ENCODE measurements at places on chromosomes 4 and X.

DNA sequence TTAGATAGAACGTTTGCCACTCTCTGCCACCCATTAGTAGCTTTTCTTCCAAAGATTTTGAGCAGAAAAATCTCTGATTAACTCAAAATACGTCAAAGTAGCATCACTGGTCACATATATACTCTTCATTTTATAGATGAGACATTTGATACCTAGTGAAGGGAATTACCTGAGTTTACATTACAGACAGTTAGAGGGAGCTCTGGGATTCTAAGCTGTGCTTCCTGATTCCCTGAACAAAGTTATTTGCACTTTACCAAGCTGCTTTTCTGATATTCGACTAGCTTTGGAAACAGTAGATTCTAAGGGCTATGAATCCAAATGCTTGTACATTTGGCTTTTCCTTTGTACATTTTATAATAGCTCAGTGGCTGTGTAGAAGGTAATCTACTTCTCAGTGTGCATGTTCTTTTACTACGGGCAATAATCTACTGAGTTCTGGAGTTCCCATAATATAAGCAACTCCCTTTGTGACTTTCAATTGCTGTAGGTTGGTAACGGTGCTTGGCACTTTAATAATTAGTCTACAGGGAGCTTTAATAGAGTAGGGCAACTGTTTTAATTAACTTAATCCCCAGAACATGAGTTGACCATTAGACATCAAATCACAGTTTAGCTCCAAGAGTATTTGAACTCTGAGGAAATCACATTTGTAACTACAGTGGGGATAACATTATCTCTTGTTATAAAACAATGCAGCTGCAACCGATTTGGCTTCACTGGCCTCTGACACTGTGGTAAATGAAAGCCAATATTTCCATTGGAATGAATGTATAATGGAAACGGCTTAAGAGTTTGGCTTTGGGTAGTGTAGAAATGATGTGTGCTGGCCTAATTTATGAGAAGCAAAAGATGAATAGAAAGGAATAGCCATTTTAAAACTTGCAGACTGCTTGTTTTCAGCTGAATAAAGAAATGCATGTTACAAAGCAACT, 1602.4 kb downstream of the STIM2 start:
- no peak for DNase-seq

DNA sequence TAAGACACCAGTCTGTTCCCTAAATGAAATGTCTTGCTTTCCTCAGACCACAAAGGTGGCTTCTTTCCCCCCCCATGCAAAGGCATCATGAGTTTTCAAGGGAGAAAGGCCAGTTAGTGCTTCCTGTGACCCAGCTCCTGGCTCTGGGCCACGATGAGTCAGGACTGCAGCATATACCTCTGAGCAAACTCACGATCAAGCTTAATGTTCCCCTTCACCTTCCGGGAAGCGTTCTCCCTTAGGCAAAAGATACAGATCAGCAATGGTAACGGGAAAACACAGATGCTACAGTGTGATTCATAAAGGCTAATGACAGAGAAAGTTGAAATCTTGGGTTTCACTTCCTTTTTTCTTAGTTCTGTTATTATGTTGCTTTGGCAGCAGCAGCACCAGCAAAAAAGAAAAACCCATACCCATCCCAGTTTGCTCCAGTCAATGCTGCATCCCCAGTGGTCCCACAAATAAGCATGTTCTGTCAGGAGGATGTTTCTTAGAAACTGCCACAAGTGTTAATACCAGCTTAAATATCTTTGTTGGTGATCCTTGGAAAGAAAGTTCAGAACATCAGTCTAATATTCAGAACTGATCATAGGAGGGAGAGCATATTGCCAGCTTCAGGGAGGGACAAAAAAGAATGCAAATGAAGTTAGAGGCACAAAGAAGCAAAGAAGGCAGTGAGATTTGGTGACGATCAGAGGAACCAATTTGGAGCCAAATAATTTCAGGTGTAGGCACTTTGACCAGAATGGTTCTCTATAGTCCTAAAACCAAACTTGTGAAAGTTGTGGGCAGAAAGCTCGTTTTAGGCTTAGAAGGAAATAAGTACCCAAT, 41.2 kb downstream of the LONRF3 start:
- no peak for DNase-seq

- DNase-seq = no peak
Observed at GRCh38 chr4:182916483-182917181, 554 bp downstream of the DCTD start.

DNA sequence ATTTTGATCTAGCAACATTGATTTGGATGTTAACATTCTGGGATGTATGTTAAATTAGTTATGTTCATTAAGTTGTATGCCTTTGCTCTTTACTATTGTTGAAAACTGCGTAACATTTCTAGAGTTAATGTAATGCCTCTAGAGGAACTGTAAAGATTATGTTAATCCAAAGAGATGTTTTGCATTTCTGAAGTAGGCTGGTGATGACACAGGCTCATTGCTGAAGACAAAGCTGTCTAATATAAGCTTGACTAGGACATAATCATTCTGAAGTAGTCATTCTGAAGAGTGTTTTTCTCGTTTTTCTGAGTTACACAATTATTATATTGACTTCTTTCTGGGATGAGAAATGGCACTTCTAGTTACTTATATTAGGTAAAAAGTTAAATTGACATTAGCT, 72.9 kb downstream of the LRP2BP start:
- DNase-seq = no peak

DNA sequence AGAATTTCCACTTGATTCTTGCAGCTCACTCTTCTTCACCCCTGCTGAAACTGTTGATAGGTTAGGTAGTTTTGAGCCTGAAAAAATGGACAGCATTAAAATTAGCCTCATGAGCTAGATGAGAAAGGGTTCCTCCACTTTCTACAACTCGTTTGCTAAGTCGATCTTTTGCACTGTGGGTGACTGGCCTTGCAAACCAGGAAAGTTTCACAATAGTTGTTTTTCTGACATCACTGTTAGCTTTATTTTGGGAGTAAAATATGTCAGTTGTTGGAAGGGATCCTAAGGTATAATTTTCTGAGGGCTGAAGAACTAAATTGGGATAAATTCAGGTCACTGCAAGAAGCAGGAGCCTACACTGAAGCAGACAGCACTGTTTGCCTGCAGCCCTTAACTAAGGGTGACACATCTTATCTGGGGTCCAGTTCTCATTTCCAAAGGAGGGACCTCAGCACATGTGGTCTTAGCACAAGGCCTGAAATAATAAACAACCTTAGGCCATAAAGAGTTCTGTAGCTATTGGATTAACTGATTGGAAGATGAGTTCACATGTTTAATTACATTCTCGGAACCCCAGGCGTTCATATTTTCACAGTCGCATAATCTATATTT, 29.1 kb downstream of the ANAPC4 start:
- no peak for DNase-seq

- no peak for DNase-seq
Observed at GRCh38 chrX:12962041-12962504, 12.8 kb upstream of the TMSB4X start.

GRCh38 chr4:125741825-125742452, 427.2 kb downstream of the FAT4 start:
- DNase-seq = no peak

DNA sequence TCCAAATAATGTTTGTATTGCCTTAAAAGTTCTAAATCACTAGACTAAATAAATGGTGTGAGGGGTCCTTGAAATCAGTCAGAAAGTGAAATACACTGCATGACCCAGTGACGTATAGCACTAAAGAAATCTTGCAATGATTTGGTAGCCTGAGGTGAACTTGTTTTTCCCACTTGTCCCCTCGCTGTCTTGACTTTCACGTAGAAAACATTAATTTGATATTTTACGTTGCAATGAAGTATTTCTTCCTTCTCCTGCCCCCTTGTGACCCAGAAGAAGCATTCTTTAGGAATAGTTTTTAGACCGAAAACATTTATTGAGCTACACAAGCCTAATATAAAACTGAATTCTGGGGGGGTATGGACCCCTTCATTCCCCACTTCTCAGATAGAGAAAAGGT, 3.7 kb downstream of the KLB start:
- no peak for DNase-seq

GRCh38 chrX:118066867-118067515, 49.6 kb downstream of the KLHL13 start:
- no peak for DNase-seq

Measured in stimulated activated CD8-positive, alpha-beta memory T cell treated with anti-CD3 and anti-CD28 coated beads, Interleukin-7, amount 100 ng/mL, for 1 hour (primary cell).